Activated naive CD4-positive, alpha-beta T cell treated with anti-CD3 and anti-CD28 coated beads, Interleukin-2, amount 50 U/mL, for 16 hours (primary cell): ENCODE measurements at places on chromosomes 5 and 9.

GRCh38 chr5:98872674-98873073 lies 56.1 kb downstream of the CHD1 start:
- DNase-seq = no peak

GRCh38 chr5:125461641-125462072 lies 715.2 kb upstream of the ZNF608 start:
- no peak for DNase-seq

- DNase-seq = no peak
Observed at GRCh38 chr9:117677572-117677971, 26.6 kb upstream of the TLR4 start.

DNA sequence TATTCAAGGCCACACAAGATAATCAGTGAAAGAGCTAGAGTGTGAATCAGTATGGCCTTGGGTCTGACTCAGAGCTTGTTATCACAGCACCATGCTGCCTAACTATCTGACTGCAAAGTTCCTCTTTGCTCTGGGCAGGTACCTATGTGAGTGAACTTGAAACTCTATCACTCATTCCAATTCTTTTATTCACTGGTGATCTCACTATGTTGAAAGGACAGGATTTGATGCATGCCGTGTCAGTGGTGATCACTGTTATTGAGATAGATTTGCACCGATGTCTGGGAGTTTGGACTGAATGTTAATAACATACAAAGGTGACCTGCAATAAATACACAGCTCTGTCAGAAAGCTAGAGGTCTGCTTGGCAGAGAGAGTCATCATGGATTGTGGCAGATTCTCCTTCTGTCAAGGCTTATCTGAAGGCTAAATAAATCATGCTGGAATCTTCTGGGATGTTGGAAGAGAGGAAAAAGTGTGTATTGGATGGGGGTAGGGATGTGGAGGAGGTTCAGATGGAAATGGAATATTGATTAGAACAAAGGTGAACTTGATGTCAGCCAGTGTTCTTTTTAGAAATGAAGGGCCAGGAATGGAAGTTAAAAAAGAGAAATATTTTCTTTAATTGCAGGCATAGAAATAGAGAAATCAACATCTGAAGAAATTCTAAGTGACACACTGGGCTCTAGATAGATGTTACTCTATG lies 91.8 kb upstream of the TNC start:
- DNase-seq = no peak

- peak; percentile 42 for DNase-seq
Observed at GRCh38 chr9:137705443-137705863, 86.6 kb downstream of the EHMT1 start.

DNA sequence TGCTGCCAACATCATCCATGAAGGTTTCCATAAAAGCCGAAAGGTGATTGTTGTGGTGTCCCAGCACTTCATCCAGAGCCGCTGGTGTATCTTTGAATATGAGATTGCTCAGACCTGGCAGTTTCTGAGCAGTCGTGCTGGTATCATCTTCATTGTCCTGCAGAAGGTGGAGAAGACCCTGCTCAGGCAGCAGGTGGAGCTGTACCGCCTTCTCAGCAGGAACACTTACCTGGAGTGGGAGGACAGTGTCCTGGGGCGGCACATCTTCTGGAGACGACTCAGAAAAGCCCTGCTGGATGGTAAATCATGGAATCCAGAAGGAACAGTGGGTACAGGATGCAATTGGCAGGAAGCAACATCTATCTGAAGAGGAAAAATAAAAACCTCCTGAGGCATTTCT lies 10.1 kb downstream of the TLR4 start:
- no peak for DNase-seq

DNA sequence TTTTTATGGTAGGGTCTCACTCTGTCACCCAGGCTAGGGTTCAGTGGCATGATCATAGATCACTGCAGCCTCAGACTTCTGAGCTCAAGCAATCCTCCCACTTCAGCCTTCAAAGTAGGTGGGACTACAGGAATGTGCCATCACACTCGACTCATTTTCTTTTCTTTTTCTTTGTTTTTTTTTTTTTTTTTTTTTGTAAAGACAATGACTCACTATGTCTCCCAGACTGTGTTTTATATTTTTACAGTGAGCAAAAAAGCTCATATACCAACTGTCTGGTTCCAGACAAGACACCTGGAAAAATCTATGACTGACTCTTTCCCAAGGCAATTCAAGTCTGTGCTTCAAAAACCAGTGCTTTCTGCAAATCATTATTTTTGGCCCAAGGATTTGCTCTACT lies 10.8 kb upstream of the FOXD1 start:
- DNase-seq = no peak

GRCh38 chr9:38066914-38067858 lies 1.8 kb downstream of the SHB start:
- DNase-seq = peak; percentile 28

DNA sequence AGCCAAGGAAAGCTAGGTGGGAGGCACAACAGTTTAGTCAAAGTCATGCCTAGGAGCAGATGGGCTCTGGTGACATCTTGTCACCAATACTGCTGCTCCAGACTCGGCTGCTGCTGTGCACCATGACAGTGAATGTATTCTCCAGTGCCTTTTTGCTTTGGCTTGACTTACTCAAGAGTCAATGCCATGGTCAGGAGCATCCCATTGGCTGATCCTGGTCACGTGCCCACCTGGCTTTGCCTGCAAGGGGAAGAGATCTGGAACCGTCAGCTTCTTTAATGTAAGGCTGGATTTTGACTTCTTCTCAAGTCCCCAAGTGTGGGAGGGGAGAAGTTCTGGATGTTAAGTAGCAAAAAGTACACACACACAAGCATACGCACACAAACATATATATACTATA lies 19.9 kb upstream of the MUSK start:
- DNase-seq = no peak

DNA sequence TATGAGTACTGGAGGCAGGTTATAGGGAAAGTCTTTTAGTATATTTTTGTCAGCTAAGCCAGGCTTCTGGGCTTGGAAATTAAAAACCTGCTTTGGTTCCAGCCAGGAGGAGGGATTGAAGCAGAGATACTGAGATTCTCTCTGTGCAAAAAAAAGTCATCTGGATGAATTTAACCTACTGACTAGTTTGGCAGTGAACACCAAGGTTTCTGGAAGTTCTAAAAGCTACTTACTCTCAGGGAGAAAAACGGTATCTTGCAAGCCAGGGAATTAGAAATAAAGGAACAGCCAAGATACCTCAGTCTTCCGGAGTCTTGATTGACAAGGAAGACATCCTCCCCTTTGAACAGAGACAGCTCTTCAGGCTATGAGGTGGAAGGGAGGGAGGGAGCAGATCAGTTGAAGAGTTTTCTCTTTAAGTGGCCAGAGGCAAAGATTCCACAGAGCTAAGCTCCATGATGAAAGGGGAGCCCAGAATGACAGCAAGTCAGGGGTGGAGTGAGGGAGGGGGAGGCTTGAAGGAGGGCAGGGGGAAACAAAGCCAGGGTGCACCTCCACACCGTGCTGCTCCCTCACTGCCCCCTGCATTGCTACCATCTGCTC lies 8.3 kb upstream of the ZBTB34 start:
- DNase-seq = no peak

- DNase-seq = no peak
Observed at GRCh38 chr5:169164481-169164925, 136.4 kb downstream of the SLIT3 start.

- no peak for DNase-seq
Observed at GRCh38 chr5:113145757-113146387, 169.3 kb downstream of the DCP2 start.

- DNase-seq = no peak
Observed at GRCh38 chr5:7218141-7218540, 177.8 kb upstream of the ADCY2 start.

GRCh38 chr5:13660072-13660471 lies 284.4 kb downstream of the DNAH5 start:
- no peak for DNase-seq

DNA sequence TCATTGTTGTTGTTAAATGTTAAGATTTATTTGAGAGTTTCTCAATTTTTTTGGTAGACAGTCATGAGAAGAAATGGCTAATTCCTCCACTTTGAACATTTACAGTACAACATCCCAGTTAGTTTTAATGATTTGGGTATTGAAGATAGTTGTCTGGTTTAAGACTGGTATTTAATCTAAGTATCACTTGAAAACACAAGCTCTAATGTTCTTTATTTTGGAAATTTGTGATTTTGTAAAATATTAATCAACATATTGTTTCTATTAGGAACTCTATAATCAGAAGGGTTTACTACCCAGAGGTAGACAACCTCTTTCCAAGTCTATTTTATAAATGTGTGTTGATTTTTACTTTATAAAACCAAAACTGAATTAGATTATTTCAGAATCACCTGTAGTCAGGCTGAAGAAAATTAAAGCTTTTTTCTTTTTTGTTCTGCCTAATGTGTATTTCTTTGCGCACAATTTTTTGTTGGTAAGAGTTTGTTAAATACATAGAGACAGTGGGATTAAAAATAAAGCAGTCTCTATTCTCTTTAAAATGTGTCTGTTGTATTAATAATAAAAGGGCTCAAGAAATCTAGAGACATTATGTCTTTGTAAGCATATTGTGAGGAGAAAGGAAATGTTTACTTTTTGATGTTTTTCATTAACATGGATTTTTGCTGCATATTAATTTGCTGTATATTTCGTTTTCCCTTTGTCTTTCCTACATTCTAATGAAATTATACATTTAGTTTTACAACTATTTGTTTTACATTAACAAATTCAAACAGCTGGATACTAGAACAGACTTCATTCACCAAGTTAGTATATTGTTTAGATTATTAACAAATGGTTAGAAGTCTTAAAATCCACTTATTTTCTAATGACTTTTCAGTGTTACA lies 3.9 kb upstream of the PURA start:
- no peak for DNase-seq

- no peak for DNase-seq
Observed at GRCh38 chr5:98585661-98586310, 187.7 kb upstream of the RGMB start.

GRCh38 chr5:763397-763796 lies 21.1 kb downstream of the ZDHHC11B start:
- no peak for DNase-seq

DNA sequence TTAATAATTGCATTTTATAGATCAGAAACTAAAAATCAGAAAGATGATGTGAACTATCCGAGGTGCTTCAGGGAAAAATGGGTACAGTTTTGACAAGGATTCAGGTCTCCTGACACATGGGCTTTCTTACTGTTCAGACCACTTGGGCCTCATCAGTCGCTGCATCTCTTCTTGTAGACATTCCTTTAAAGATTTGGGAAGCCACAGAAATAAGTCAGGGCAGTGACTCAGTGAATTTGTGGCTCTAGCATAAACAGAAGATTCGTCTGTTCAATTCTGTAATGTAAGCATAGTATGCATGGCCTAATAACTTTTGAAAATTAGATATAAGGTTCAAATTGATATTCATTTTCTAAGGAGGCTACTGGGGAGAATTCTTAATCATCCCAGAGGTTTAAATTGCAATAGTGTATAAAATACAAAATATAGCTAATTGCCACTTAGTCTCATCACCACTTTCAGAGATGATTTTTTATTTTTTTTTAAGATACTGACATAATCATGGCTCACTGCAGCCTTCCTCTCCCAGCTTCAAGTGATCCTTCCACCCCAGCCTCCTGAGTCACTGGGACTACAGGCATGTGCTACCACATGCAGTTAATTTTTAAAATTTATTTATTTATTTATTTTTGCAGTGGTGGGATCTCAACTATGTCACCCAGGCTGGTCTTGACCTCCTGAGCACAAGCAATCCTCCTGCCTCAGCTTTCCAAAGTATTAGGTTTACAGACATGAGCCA lies 48.9 kb downstream of the RASEF start:
- DNase-seq = no peak

- DNase-seq = peak; percentile 1
Observed at GRCh38 chr5:179238628-179238970, 106.7 kb downstream of the ADAMTS2 start.

GRCh38 chr9:101671567-101671966 lies 66.9 kb downstream of the GRIN3A start:
- DNase-seq = no peak

GRCh38 chr9:87020169-87020950 lies 73.1 kb upstream of the GAS1 start:
- no peak for DNase-seq
